Head of caudate nucleus (tissue), 42 donors: ENCODE measurements at places on chromosomes 16 and 17.

DNA sequence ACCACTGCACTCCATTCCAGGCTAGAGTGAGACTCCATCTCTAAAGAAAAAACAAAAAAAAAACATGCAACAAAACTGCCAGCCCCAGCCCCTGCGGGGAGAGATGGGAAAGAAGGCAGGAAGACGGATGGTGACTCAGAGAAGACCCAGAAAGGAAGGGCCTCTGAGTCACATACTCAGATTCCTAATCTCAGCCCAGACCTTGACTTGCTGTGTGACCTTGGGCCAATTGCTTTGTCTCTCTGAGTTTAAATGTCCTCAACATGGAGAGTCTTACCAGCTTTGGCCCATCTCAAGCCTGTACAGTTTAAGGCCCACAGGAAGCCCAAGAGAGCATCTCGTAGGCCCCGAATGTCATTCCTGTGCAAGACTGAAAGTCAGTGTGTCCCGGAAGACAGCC lies 86.5 kb upstream of the LHX1 start:
- DNase-seq, result no peak

GRCh38 chr16:2598133-2598641 lies 60.4 kb downstream of the PDPK1 start:
- no peak for DNase-seq

DNA sequence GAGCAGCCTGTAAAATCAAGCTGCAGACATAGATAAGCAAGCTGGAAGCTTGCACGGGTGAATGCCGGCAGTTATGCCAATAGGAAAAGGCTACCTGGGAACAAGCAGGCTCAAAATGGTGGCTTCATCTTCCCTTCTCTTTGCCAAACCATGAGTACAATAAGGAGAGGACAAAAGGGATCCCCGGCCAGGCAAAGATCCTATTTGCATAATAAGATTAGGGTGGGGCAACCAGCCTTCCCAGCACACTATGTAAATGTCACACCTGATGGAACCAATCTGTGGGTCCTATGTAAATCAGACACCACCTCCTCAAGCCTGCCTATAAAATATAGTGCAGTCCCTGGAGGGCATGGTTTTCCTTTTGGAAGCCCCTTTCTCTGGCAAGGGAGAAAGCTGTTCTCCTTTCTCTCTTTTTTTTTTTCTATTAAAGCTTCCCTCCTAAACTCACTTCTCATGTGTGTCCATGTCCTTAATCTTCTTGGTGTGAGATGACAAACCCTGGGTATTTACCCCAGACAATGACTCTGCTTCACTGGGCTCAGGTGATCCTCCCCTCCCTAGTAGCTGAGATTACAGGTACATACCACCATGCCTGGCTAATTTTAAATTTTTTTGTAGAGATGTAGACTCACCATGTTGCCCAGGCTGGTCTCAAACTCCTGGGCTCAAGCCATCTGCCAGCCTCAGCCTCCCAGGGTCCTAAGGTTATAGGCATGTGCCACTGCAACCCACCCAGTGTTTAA lies 44.2 kb downstream of the PSMD12 start:
- no peak for DNase-seq

DNA sequence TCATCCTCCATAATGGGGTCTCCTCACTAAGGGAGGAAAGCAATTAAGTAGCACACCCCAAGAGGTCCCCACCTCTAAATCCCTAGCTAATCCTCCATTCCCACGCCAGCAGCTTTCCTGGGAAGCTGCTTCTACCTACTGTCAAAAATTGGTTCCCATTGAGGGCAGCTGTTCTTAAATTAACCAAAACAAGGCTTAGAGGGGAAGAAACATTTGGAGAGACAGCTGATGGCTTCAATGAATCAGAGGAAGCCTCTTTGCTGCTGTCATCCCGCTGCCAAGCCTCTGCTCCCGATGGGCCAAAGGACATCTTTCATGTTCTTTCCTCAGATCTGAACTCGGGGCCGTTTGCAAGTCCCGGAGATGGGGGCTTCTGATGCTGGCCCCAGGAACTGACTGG lies 26.6 kb downstream of the AIPL1 start:
- no peak for DNase-seq

DNA sequence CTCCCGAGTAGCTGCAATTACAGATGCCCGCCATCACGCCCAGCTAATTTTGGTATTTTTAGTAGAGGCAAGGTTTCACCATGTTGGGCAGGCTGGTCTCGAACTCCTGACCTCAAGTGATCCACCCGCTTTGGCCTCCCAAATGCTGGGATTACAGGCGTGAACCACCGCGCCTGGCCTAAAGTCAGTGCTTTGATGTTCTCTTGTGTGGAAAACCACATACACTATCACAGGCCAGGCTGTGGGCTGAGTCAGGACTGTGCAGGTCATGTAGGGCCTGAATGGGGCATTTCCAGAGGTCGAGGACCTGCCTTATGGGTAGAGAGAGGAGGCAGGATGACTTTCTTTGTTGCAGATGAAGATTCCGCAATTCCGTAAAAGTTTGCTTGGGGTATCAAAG lies 5.1 kb upstream of the MT3 start:
- DNase-seq, result no peak
